AG09309 (cell line): ENCODE measurements at places on chromosomes 1 and 21.

DNA sequence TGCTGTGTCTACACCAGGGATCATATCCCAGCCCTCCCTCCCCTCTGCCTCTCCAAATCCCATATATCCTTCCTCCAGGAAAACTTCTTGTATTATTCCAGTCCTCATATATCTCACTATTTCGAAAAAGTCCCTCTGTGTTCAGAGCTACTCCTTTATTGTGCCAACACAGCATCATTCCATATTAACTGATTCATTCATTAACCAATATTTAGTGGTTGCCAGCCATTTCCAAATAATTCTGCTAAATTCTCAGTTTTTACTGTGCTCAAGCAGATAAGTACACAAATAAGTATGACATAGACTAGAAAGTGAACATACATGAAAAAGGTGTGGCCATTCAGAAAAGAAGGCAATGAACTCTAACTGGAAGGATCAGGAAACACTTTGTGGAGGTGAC lies 241.6 kb upstream of the DUSP10 start:
- no peak for DNase-seq

DNA sequence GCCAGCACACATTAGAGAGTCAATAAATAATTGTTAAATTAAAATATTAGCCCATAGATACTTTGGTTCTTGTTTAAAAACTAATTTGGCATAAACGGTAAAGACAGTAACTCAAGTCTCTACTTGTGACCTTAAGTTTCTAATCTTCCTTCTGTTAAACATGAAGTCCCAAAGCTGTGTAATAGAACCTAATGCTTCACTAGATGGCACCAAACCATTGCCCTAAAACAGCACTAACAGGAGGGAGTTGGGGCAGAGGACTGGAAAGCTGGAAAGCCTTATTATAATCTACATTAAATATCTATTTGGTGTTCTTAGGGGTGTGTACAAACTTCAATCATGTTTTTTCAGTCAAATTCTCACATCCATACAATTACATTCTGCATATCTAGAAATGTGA lies 176.7 kb downstream of the OLFM3 start:
- no peak for DNase-seq

- peak; percentile 67 for DNase-seq
These were observed 34.3 kb downstream of the SLC35D1 start for GRCh38 chr1:67019600-67020136.

DNA sequence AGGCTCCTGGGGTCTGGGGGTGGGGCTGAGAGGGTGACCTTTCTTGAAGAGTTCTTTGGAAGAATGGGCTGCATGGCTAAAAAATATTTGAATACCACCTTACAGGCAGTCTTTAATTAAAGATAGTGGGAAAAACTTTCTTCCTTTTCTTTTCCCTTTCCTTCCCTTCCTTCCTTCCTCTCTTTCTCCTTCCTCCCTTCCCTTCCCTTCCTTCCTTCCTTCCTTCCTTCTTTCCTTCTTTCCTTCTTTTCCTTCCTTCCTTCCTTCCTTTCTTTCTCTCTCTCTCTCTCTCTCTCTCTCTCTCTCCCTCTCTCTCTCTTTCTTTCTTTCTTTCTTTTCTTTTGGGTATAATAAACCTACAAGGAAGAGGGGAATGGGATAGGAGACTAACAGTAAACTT lies 77.8 kb upstream of the EDN2 start:
- DNase-seq = no peak

GRCh38 chr1:27968692-27969091 lies 8.9 kb downstream of the XKR8 start:
- DNase-seq = peak; percentile 87

GRCh38 chr1:212110617-212111016 lies 75.1 kb downstream of the DTL start:
- no peak for DNase-seq

DNA sequence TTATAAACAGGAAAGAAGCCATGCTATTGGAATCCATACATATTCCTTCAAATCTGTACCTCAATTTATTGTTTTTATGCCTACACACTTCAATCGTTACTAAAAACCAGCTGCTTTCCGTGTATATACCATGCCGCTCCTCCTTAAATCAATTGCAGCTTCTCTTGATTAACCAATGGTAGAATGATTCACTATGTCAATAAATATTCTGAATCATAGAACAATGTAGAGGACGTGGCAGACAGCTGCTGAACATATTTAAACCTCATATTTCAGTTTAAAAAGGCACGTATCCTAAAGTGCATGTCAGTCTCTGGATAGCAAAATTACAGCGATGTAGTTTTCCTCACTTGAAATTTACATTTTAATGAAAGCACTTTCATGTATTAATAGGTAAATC lies 100.4 kb downstream of the MRPL39 start:
- DNase-seq = no peak

DNA sequence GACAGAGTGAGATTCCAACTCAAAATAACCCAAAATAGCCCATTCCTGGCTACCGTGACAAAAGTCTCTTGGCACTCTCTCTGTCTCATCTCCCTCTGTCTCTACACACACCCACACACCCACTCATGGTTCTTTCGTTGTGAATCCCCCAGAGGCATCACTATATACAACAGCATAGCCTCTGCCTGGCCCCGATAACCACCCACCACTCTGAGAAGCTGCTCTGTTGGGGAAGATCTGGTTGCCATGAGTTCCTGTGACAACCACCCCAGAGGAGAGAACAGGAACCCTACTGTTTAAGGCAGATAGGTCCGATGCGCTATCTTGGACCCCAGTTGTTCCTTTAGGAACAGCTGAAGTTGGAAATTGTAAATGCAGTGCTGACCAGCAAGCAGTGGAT lies 70.4 kb upstream of the LYST start:
- DNase-seq = no peak

DNA sequence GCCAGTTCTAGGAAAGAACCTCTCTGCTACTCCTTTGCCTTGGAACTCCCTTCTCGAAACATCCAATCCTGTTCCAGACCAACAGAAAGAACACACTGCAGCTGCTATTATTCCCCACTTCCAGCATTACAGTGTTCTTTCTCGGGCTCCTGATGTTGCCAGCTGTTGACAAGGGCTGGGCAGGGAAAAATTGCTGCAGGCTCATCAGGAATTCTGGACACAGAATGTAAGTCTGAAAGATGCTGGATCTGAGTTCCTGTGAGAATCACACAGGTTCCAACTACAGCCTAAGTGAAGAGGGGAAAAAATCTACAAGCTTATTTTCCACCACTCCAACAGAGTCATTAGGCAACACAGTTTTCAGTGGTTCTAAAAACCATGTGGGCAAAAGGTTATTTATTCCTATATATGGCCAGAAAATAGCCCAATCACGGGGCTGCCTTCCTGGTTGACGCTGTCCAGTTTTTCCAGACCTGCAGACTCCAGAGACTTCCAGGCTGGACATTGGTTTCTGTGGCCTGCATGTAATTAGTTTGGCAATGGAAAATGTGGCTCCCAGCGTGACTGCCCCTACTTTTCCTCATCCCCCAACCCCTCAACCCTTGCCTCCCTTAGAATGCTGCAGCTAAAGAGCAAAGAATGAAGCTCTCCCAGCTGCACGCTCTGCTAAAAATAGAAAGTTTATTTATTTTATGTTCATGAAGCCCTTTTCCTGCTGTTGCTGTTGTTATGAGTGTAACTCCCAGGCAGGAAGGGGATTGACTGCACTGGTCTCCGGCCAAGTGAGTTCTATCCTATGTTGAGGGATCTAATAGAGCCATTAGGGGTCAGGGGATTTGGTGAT lies 8.3 kb upstream of the KIAA0040 start:
- no peak for DNase-seq

DNA sequence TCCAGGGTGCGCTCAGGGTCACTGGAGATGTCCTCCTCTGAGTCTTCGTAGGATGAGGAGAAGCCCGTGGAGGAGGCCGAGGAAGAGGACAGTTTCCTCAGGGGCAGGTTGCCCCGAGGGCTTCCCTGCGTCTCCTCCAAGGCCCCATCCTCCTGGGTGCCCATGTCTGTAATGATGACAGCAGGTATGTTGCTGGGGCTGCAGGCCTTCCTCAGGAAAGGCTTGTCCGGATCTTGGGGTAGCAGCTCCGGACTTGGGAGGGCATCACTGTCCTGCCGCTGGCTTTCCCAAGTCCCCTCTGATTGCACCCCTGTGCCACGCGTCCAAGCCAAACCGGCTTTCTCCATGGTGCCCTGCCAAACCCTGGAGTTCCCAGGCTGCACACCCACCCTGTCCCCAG lies 3.5 kb downstream of the ITPKB start:
- no peak for DNase-seq

GRCh38 chr1:9671377-9672140 lies 20.0 kb downstream of the PIK3CD start:
- DNase-seq = no peak

- DNase-seq = no peak
These were observed 271.4 kb downstream of the FOXD2 start for GRCh38 chr1:47709019-47709871.

GRCh38 chr1:98546319-98546718 lies 115.2 kb upstream of the SNX7 start:
- DNase-seq = no peak

GRCh38 chr21:15423676-15424445 lies 305.9 kb upstream of the USP25 start:
- DNase-seq = no peak

DNA sequence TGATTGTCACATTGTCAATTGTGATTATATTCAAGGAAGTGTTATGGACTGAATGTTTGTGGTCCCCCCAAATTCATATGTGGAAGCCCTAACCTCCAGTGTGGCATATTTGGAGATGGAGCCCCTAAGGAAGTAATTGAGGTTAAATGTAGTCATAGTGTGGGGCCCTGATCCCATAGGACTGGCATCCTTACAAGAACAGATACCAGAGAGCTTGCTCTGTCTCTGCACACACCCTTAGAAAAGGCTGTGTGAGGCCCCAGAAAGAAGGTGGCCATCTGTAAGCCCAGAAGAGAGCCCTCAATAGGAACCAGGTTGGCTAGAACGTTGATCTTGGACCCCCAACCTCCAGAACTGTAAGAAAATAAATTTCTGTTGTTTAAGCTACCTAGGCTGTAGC lies 28.1 kb downstream of the VANGL1 start:
- no peak for DNase-seq

DNA sequence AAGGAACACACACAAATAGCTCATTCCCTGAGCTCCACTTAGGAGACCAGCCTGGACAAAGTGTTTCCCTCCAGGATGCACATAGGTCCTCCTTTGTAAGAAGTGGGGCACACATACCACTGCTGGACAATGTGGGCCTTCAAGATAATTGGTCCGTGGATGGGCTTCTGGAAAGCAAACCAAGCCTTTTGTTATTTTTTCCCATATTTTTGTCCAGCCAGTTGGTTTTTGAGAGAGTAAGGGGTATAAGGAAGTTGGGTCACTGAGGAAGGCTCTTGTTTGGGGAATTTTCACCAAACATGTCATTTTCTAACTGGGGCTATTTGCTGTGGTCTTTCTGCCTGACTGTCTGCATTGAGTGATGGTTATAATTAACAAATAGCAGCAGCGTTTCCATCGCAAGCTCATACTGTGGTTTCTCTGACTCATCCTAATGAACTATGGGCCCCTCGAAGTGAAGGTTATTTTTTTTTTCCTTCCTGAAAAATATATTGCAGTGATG lies 306.3 kb upstream of the DUSP10 start:
- DNase-seq = no peak

DNA sequence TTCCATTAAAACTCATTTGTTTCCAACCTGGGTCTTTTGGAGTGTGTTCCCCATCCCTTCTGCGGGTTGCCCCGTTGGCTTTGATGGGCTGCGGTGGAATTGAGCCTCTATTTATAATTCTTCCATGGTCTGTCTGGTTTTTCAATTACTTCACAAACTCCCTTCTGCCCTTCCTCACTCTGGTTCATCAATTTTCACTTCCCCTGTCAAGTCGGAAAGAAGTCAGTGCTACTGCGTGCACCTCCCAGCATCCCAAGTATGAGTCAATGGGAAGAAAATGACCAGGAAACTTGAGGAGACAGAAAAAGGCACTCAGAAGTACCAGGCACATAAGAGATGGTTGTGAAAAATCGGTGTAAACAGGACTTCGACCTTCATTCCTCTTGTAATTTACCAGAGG lies 126.2 kb downstream of the KAZN start:
- no peak for DNase-seq

- no peak for DNase-seq
These were observed 6.6 kb upstream of the SLC35A3 start for GRCh38 chr1:99963041-99963795.

GRCh38 chr1:200526709-200527612 lies 93.6 kb downstream of the KIF14 start:
- DNase-seq = no peak

DNA sequence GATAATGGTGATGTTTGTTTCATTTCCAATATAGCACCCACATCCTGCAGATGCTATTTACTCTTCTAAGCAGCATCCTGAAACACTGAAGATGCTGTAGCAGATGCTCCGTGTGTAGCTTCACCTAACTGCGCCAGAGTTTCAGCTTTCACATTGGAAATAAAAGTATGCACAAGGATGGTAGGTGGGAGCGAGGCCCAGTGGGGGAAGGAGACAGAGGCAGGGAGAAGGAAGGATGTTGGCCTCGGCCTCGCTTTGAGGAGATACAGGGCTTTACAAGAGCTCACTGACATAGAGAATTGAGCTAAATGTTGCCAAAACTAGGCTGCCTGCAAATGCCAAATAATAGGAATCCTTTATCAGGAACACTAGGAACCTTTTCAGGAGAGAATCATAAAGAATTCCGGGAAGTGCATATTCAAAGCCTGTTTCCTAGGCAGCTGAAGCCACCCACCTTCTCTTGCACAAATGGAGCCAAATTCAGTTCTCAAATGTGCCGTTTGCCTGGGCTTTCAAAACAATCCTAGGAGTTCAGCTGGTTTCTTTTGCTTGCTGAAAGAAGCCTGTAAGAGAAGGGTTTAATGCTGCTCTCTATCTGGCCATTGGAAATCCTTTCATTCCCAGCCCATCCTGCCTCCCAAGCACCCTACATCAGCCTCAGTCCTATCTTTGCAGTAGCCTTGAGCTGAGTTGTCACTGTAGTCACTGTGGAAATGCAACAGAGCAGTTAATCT lies 135.4 kb upstream of the ATP1B1 start:
- DNase-seq = no peak

- DNase-seq = no peak
These were observed 4.6 kb upstream of the TENT5B start for GRCh38 chr1:27017207-27017606.

GRCh38 chr1:32817159-32817814 lies at the start of the genes S100PBP and YARS1:
TSS of gene S100PBP (plus strand) at chr1:32817653. CDS start at chr1:32826100, 8,447 bp downstream.
TSS of gene YARS1 (minus strand) at chr1:32817358. CDS start at chr1:32817244, 114 bp downstream.
- DNase-seq = peak; percentile 93

DNA sequence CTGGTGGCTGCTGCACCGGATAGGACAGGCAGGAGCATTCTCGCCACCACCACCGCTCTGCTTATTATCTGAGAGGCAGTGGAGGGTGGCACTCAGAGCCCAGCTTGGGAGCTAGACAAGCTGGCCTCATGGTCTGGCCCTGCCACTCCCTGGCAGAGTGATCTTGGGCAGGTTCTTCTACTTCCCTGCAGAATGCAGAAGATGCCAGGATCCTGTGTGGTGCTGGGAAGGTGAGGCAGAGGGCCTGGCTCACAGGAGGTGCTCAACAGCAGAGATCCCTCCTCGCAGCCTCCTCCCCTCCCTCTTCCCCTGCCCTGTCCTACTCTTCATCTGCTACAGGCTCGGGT lies 60.4 kb downstream of the ARHGEF10L start:
- no peak for DNase-seq

GRCh38 chr1:145845514-145846161 lies at the start of gene NUDT17:
TSS of gene NUDT17 (plus strand) at chr1:145845630. CDS start at chr1:145845641, 11 bp downstream.
- no peak for DNase-seq
